ENCODE measurements at places on chromosomes 7 and 10. TPM values are rescaled to one million over a fixed set of nuclear protein-coding genes. Genes with fewer than 3 reads are reported as not detected.

- H3K36me3 ChIP-seq, result no peaks in the 10 kb centered on the region
- DNase-seq, result no peak
- H3K4me3 ChIP-seq, result no peak overlapping the region
- H3K4me1 ChIP-seq, result no peaks in the 10 kb centered on the region
- H3K27ac ChIP-seq, result no peak overlapping the region
Observed at GRCh38 chr10:50993771-50994251, 80.5 kb upstream of the PRKG1 start.

- H3K4me1 ChIP-seq, result peaks cover 3% of the 10 kb centered on the region
- no peaks in the 10 kb centered on the region for H3K27me3 ChIP-seq
- no peak for DNase-seq
- no peak overlapping the region for H3K4me3 ChIP-seq
- H3K36me3 ChIP-seq, result no peaks in the 10 kb centered on the region
Observed at GRCh38 chr7:92782236-92782635, 54.1 kb downstream of the CDK6 start.

- H3K36me3 ChIP-seq, result no peaks in the 10 kb centered on the region
- H3K4me3 ChIP-seq, result no peak within 1 kb of the TSS
- peaks cover 10% of the 10 kb centered on the region for H3K4me1 ChIP-seq
- DNase-seq, result no peak
- H3K27ac ChIP-seq, result no peak within 1 kb of the TSS
Observed at GRCh38 chr10:70785190-70785589, at the start of gene TBATA. TBATA (minus strand) TSS chr10:70785377; CDS start chr10:70783379, 1,998 bp downstream.

DNA sequence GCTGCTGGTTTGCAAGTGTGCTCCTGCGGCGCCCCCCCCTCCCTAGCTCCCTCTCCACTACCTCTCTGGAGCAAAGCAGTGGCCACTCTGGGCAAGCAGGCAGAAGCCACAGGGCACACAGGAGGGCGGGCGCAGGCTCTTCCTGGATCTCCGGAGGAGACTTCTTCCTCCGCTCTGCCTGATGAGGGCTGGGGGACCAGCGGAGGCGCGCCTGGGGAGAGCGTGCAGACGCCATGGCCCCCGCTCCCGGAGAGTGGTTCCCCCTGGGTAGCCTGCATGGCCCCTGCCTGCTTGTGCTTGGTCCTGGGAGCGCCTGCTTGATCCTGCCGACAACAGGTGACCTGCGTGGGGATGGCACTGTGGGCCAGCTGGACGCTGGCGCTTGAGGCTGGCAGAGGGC lies 29.0 kb downstream of the ANKMY2 start:
- H3K27me3 ChIP-seq, result no peaks in the 10 kb centered on the region
- DNase-seq, result no peak
- no peak overlapping the region for H3K27ac ChIP-seq
- no peaks in the 10 kb centered on the region for H3K4me1 ChIP-seq

Gene SEMA3A
- total RNA-seq, result 0.54 TPM

Gene PLEKHS1
- total RNA-seq, result not detected

DNA sequence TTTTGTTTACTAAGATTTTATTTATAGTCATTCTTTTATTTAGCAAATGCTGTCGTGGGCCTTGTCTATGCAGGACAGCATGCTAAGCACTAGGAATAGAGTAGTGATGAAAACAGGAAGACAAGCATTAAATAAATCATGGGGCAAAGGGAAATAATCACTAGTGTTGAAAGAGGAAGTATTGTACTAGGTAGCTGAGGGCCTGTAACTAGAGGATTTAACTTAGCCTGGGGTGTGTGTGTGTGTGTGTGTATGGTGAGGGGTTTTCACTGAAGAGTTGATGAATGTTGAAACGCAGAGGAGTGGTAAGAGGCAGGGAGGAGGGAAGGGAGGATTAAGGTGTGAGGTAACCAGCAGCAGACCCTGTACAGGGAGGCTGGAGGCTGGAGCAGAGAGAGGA lies 446.4 kb downstream of the SDK1 start:
- H3K27ac ChIP-seq, result no peak overlapping the region
- no peak for DNase-seq
- H3K27me3 ChIP-seq, result no peaks in the 10 kb centered on the region
- H3K36me3 ChIP-seq, result no peaks in the 10 kb centered on the region

- no peaks in the 10 kb centered on the region for H3K4me1 ChIP-seq
- H3K27me3 ChIP-seq, result no peaks in the 10 kb centered on the region
Observed at GRCh38 chr7:134440067-134440466, 18.8 kb downstream of the AKR1B1 start.

DNA sequence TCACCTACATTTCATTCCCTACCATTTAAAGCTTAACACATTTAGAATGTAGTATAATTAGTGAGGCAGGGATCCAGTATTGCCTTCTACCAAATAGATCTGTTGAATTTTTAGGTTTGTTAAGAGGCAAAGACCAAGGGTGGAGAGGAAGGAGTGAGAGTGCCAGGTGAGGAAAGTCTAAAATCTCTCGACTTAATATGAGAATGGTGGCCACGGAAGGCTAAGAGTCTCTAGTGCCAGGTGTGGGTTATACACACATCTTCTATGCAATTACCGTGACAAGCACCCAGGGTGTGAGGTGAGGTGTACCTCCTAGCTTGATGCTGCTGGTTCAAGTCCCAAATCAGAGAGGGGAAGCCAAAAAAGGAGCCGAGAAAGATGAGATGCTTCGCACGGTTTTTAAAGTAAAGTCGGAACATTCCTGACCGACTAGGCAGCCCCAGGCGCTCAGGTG lies 439 bp downstream of the IQUB start:
- H3K27me3 ChIP-seq, result peaks cover 4% of the 10 kb centered on the region
- DNase-seq, result no peak
- H3K4me3 ChIP-seq, result peak overlapping the region; percentile 41
- peaks cover 3% of the 10 kb centered on the region for H3K4me1 ChIP-seq
- peak overlapping the region; percentile 42 for H3K27ac ChIP-seq
- H3K36me3 ChIP-seq, result no peaks in the 10 kb centered on the region

Gene COL26A1
- total RNA-seq, result not detected
